Dorsolateral prefrontal cortex (tissue), 122 donors: ENCODE measurements at places on chromosomes 4 and X.

DNA sequence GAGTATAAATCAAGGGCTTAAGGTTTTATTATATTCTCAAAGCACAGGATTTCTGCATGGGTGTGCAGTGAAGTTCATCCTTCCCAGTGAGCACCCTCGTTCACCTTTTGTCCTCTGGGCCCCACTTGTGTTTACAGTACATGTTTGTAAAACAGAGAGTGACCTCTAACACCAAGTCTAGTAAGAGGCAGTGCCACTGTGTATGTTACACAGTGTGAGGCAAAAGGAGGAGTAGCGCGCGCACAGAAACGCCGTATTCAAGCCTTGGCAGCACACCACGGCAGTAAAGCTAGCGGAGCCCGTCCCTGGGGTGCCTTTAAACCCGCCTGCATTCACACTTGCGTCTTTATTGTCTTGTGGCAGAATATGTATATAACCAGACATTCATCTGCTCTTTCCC, 51.9 kb downstream of the CCNI start:
- no peak for DNase-seq

DNA sequence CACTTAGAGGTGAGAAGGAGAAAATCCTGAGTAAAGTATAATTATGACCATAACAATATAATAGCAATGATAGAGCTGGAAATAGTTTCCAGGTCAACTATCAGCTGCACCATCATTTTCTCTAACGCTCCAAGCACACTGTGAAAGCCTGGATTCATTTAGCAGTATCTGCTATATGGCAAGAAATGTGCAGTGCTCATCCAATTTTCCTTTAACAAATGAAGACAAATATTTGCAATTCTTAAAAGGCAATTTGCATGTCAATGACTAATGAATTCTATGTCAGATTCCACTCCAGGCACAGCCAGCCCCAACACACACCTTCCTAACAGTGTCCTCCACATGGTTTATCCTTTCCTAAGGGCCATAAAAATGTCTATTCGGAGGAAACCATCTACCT, 12.7 kb downstream of the PRSS12 start:
- DNase-seq, result no peak

GRCh38 chr4:148097801-148098200, 344.4 kb downstream of the NR3C2 start:
- no peak for DNase-seq

- no peak for DNase-seq
Measured at GRCh38 chrX:153514259-153514658, 3.2 kb upstream of the ATP2B3 start.

DNA sequence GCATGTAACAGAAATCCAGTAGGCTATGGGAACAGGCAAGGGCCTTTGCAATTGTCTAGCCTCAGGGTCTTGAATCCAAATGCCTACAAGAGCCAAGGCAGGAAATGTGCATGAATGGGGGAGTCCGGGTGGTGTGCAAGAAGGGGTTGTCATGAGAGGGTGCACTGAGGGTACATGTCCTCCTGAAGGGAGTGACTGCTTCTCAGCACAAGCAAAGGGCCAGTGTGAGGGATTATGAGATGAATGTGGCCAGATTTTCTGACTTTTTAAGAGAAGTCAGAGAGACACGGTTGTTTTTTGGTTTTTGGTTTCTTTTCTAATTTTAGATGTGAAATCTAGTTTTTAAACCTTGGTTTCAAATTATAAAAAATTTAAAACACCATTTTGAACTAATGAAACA, 76.5 kb upstream of the LSM6 start:
- no peak for DNase-seq

DNA sequence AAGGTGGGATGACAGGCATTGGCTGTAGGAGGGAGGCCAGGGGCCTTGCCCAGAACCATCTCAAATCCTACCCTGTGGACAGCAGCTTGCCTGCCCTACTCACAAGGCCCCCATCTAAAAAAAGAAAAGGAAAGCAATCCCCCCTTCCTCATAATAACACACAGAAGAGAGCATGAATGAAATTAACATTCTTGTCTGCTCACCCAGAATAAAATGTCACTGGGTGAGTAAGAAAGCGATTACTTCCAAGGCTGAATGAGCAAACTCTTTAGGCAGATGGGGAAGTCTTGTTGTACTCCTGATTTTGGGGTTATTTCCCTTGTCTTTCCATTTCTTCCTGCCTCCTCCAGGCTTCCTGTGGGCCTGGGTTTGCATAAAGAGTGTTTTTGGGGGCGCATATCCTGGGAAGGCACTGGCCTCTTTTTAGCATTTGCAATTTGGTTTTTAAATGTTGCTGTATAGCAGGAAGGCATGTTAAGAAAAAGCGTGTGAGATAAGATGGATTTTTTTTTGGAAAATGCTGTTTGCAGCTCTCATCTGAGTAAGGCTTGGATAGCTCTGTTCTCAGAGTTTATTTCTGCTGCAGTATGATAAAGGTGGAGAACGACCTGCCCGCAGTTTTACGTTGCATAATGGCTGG, 248.3 kb upstream of the GATB start:
- no peak for DNase-seq

DNA sequence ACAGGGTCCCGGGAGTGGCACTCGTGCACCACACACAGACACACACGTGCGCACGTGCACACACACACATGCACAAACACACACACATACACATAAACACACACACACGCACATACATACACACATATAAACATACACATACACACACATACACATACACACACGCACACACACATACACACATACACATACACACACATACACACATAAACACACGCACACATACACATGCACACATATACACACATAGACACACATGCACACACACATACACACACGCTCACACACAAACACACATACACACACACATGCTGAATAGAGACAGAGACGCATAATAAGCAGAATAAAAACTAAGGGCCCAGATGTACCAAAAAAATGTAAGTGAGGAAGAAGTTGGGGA, 332.2 kb upstream of the CXorf51B start:
- no peak for DNase-seq

- no peak for DNase-seq
Measured at GRCh38 chr4:151573945-151574344, 165.0 kb downstream of the FHIP1A start.

DNA sequence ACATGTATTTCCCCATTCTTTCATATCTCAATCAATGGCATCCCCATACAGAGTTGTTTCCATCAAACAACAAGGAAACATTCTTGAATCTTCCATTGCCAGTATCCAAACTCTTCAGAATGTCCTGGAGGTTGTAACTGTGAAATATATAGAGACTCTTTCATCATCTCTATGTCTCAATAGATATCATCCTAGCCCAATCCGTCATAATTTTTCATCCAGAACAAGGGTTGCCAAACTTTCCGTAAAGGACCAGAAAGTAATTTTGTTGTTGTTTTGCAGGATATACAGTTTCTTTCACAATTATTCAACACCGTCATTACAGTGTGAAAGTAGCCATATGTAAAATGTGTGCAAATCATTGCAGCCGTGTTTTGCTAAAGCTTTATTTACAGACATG, 15.2 kb upstream of the CXCL6 start:
- DNase-seq, result no peak
